Effector CD4-positive, alpha-beta T cell (primary cell): ENCODE measurements at places on chromosomes 13 and 19.

GRCh38 chr13:85500696-85501256 lies 298.4 kb downstream of the SLITRK6 start:
- no peak for DNase-seq

GRCh38 chr13:51717786-51718398 lies 86.1 kb downstream of the DHRS12 start:
- DNase-seq = no peak

GRCh38 chr19:31408460-31409124 lies 59.4 kb upstream of the TSHZ3 start:
- no peak for DNase-seq

- DNase-seq = no peak
These were observed 402.6 kb downstream of the SUCLA2 start for GRCh38 chr13:47598340-47598911.

- no peak for DNase-seq
These were observed 5.0 kb downstream of the ELAVL1 start for GRCh38 chr19:8000298-8001038.

DNA sequence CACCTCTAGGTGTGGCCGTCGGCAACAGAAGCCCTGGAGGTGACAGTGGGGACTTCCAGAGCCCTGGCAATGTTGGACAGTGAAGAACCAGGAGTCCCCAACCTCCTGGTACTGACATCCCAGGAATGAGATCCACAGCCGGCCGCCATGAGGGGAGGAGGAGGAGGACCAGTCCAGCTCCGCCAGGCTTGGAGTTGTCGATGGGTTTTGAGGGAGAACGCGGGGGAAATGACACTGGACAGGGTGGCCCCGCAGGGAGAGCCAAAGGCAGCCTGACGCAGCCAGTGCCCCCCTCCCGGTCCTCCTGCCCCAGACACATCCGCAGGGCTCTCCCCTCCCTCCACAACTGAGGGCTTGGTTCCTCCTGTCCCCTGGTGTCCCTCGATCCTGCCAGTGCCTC lies 57.9 kb downstream of the SPACA7 start:
- DNase-seq = no peak

DNA sequence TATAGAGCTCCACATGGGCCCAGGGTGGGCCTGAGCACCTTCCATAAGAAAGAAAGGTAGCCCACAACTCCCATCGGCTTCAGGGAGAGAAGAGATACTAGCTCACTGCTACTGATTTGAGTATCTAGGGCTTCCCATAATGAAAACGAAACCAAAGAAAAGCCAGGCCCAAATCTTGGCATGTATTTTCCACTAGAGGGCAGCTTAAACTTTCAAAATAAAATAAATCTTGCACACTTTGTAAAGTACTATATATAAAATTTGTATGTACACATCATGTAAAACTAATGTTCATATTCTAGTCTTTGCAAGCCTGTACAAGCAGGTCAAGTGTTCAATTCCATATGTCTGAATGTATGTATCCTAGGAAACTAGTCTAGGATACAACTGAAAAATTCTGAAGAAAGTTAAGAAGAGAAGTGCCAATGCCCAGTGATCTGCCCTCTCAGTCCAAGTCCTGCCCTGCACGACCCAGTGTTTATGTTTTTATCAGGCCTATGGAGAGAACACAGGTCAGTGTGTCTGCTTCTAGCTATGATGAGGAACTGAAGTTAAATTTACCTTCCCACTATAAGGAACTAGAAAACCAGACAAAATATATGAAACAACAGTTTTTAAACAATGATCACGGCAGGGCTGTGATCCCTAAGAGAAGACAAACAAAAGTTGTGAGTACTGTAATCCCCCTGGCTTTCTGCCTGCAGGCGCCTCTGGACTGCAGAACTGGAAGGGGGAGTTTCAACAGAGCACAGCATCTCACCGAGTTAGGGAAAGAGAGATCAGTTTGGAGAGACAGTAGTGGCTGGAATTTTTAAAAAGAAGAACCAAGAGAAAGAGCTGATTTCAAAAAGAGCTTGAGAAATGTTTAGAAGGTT lies 475.7 kb downstream of the UQCRFS1 start:
- DNase-seq = no peak
